ENCODE measurements at places on chromosomes 1 and 21.

GRCh38 chr1:6048179-6048867, 2.6 kb downstream of the KCNAB2 start:
- DNase-seq: no peak

GRCh38 chr21:29219165-29219770, 79.5 kb upstream of the BACH1 start:
- no peak for DNase-seq

DNA sequence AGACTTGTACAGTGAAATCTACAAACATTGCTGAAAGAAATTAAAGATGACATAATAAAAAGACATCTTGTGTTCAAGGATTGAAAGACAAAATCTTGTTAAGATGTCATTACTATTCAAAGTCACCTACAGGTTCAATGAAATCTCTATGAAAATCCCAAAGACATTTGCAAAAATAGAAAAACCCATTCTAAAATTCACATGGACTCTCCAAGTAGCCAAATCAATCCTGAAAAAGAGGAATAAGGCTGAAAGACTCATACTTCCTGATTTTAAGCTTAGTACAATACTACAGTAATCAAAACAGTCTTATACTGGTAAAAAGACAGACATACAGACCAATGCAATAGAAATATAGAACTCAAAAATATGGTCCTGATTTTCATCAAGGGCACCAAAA, 78.6 kb downstream of the PCSK9 start:
- no peak for DNase-seq

DNA sequence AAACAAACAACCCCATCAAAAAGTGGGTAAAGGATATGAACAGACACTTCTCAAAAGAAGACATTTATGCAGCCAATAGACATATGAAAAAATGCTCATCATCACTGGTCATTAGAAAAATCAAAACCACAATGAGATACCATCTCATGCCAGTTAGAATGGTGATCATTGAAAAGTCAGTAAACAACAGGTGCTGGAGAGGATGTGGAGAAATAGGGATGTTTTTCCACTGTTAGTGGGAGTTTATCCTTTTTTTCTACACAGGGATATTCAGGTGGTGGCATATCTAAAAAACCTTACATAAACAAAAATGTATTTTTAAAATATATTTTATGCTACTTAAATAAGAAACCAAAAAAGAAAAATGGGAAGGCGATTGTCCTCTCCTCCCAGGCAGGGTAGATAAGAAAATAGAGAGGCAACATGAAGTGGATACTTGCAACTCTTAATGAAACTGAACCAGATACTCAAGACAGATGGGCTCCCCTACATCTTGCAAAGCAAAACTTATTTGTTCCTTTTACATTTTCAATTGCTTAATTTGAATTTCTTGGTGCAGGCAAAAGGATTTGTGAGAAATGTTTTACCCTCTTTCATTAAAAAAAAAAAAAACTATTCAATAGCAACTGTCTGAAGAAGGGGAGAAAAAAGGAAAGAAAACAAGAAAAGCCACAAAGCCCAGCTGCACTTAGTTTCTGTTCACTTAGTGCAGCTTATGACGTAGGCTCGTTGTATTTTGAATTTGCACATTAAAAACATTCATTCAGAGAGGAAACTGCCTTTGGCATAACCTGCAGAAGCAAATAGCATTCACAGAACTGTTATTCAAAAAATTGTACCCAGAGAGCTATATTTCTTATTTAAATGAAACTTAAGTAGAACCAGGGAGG, 36.9 kb upstream of the RGS1 start:
- DNase-seq: no peak

DNA sequence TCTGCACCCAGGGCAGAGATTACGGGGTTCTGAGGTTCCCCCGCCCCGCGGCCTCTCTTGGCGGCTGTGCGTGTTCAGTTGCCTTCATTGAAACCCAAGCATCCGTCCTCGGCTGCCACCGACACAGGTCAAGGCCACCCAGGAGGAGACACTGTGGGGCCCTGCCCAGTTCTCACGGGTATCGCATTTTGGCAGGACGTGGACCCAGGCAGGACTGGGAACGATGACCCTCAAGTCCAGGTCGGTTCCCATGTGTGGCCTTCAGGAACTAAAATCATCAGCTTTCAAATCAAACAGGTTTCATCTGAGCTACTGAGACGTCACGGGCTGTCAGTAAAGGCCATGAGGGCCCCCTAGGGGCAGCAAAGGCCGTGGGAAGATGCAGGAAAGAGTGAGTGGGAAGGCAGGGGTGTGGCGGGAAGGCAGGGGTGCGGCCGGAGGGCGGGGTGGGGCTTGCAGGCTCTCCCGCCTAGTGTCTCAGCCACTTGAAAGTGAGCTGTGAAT, 7.0 kb upstream of the C1orf174 start:
- no peak for DNase-seq

Data from GM18507 (cell line).